Stomach (tissue), 19 donors: ENCODE measurements at places on chromosomes 12 and 14.
A peak's percentile ranks its signal among the peaks of the same experiment; 100 is the strongest.

DNA sequence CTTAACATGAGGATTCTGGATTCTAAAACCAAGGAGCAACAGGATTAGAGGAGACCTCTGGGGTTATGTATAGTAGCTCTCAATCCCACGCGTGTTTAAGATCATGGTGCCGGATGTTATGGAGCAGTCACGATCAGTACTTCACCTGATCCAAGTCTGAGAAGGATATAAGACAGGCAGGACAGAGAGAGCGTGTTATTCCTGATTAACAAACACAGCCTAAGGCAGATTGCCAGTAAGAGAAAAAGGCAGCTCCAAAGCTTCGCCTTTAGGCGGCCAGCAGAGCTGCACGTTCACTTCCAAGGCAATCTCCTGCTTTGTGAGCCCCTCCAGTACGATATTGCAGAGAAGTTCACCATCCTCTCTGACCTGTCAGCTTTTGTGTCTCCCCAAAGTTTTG is 5.5 kb downstream of the SETD3 start:
- DNase-seq, result no peak

DNA sequence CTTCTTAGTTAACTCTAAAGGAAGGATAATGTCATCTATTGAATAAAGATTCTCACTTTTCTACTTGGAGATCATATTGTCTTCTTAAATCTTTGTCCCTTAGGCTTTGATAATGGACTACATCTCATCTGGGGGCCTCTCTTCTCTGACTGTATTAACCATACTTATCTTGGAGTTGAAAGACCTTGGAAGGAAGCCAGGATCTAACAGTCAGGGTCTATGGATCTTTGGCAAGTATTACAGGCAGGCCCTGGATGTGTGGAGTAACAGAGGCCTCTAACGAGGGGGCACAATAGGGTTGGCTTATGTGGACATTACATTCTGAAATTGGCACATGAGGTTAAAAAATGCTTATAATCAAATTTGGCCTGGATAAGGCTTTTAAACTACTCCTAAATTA is 513.8 kb downstream of the NRXN3 start:
- peak; percentile 13 for DNase-seq

DNA sequence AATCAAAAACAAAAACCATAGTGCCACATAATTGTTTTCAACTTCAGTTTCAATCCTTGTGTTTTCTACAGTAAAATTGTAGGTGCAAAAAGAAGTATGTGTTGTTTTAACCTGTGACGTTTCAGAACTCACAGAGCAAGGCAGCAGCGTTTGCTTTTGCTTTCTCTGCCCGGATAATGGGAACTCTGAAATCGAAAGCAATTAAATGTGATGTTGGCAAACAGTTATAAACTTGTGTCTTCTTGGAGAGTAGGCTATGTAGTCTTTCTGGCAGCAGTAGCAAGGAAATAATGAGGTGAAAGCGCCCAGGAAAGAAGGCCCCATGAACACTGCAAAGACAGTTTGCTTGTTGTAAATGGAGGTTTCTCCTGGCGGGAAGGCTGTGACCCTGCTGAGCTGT is 39.1 kb downstream of the FNTB start:
- no peak for DNase-seq

DNA sequence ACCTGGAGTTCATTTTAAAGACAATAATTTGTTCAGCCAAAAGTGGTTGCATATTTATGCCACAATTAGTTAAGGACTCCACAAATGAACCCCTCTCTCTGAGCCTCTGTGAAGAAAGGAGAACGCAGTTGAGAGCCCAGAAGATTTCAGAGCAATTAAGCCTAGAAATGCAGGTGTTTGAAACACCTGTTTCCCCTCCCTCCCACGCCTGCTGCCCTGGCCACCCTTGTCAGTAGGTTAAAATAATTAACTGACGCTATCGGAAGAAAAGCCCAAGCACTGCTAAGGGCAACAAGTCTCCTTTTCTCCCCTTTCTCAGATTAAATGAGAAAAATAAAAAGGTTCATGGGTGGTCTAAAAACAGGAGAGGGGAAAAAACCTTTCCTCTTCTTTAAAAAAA is 99.2 kb downstream of the PPM1A start:
- peak; percentile 16 for DNase-seq

- DNase-seq, result no peak
Measured at GRCh38 chr14:39015360-39015961, 87.6 kb downstream of the SEC23A start.

GRCh38 chr14:35122696-35123387 is 490 bp downstream of the PRORP start:
- DNase-seq, result no peak

- no peak for DNase-seq
Measured at GRCh38 chr12:11344500-11344899, 34.3 kb upstream of the PRB4 start.

DNA sequence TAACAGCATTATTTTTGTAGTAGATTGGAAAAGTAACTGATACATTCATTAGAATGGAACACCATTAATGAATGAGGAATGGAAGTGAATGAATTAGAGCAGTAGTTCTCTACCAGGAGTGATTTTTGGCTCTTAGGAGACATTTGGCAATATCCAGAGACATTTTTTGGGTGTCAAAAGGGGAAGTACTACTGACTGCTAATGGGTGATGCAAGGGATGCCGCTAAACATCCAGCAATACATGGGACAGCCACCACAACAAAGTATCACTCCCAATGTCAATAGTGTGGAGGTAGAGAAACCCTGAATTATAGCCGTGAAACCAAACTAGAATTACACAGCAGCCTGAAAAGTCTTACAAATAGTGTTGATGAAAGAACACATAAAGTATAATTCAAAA is 1.5 kb downstream of the CHURC1 start:
- no peak for DNase-seq

DNA sequence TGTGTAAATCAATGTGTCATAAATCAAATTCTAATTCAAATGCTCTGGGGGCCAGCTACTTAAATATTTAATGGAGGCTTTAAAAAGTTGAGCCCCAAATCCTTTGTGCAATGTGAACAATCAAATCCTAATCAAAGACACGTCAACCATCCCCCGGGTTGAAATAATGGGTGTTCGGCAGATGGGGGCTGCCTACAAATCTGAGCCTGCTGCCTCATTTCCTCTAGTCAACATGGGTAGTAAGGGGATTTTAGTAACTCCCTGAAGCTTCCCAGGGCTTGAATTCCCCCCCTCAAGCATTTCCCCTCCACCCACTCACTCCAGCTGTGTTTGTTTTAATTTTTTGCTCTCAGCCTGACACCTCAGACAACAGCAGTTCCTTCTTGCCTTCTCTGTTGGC is 37.8 kb downstream of the SRRM4 start:
- no peak for DNase-seq

- no peak for DNase-seq
Measured at GRCh38 chr12:132167611-132168310, 23.5 kb downstream of the NOC4L start.

GRCh38 chr14:34782031-34782430 is 67.6 kb upstream of the CFL2 start:
- no peak for DNase-seq
